ENCODE measurements at places on chromosomes 2 and 18.

DNA sequence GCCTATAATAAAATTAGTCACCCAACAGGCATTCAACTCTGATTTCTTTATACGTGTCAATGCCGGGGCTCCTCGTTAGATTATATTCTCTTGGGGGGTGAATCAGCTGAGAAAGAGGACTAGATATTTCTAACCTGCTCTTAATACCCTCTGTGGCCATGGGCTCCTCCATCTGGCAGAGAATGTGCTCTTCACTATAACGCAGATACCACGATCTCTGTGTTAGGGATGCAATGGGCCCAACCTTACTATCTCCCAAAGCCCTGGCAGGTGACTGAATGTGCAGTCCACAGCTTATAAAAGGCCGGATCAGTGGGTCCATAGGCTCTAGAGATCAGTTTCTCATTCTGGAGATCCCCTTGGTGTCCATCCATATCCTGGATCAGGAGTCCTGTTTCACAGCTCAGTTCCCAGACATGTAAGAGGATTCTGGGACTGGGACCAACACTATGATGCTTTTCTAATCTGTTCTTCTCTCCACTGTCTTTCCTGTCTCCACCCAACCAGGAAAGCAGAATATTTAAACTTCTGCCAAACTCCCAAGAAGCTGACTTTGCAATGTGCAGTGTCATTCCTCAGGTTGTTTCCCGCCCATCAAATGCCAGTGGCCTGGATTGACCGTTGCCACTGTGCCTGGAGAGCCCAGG is 71.4 kb upstream of the CELF4 start:
- no peak overlapping the region for H3K27ac ChIP-seq
- H3K4me3 ChIP-seq = no peak overlapping the region
- H3K27me3 ChIP-seq = no peaks in the 10 kb centered on the region
- DNase-seq = no peak
- no peaks in the 10 kb centered on the region for H3K4me1 ChIP-seq

- no peak overlapping the region for H3K27ac ChIP-seq
- no peaks in the 10 kb centered on the region for H3K4me1 ChIP-seq
- DNase-seq = no peak
- H3K36me3 ChIP-seq = no peaks in the 10 kb centered on the region
- no peaks in the 10 kb centered on the region for H3K27me3 ChIP-seq
Measured at GRCh38 chr2:82198809-82199492, 1894.4 kb upstream of the LRRTM1 start.

DNA sequence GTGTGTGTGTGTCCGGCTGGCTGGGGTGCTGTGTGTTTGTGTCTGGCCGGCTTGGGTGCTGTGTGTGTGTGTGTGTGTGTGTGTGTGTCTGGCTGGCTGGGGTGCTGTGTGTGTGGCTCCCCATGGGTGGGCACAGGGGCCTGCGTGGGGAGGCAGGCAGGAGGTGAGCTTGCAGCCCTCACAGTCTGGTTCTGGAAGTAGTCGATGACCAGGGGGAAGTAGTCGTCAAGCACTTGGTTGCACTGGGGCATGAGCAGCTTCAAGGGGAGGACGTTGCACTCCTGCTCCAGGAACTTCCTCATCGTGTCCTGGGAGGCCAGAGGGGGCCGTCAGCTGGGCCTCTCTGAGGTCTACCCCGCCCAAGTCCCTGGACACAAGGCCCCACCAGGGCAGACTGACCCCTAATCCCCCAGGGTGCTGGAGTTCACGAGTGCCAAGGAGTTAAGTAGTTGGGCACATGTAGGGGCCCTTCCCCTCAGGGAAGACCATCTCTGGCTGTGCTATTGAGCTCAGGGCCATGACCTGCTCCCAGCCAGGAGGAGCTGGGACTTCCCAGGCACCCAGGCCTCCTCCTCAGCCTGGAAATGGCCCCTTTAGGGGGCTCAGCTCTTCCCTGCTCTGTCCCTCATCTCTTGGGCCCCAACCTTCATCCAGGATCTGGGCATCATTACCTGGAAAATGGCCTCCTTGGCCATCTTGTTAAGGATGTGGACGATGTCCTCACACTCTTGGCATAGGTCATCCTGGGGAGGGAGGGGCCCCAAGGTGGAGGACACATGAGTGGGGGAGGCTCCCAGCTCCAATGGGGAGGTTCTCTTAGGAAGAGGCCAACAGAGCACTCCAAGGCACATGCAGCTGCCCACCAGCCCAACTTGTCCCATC is 1.3 kb downstream of the SFTPB start:
- H3K4me3 ChIP-seq = no peak overlapping the region
- H3K27me3 ChIP-seq = no peaks in the 10 kb centered on the region
- peaks cover 24% of the 10 kb centered on the region for H3K4me1 ChIP-seq
- no peak for DNase-seq
- no peaks in the 10 kb centered on the region for H3K36me3 ChIP-seq

- H3K4me3 ChIP-seq = no peak overlapping the region
- peaks cover 21% of the 10 kb centered on the region for H3K4me1 ChIP-seq
- peak; percentile 13 for DNase-seq
- H3K27me3 ChIP-seq = peaks cover 10% of the 10 kb centered on the region
- peaks cover 7% of the 10 kb centered on the region for H3K36me3 ChIP-seq
Measured at GRCh38 chr2:28469304-28469703, 26.6 kb upstream of the PLB1 start.

GRCh38 chr18:79901665-79902064 is 49.8 kb downstream of the SLC66A2 start:
- H3K27me3 ChIP-seq = peaks cover 5% of the 10 kb centered on the region
- H3K4me1 ChIP-seq = no peaks in the 10 kb centered on the region
- peaks cover 34% of the 10 kb centered on the region for H3K36me3 ChIP-seq
- DNase-seq = no peak
- no peak overlapping the region for H3K4me3 ChIP-seq
- H3K27ac ChIP-seq = no peak overlapping the region

DNA sequence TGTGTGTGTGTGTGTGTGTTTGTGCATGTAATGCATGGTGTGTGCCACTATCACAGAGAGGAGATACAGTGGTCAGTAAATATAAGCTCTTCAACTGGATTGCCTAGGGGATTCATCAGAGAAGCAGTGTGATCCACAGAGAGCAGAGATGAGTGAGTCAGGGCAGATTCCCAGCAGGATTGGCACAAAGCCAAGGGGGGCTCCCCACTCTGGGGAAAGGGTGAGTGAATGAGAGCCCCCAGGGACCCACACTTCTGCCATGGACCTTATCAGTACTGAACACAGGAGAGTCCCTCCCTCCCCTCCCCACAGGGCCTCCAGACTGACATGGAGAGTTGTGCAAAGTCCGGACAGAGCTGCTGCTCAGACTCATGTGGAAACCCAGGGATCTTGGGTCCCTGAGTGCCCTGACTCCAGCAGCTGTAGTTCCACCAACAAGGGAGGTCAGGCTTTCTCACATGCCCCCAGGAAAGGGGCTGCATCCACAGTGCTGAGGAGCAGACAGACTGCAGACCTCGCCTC is 748.8 kb downstream of the NR4A2 start:
- no peak overlapping the region for H3K4me3 ChIP-seq
- no peaks in the 10 kb centered on the region for H3K36me3 ChIP-seq
- no peaks in the 10 kb centered on the region for H3K27me3 ChIP-seq

DNA sequence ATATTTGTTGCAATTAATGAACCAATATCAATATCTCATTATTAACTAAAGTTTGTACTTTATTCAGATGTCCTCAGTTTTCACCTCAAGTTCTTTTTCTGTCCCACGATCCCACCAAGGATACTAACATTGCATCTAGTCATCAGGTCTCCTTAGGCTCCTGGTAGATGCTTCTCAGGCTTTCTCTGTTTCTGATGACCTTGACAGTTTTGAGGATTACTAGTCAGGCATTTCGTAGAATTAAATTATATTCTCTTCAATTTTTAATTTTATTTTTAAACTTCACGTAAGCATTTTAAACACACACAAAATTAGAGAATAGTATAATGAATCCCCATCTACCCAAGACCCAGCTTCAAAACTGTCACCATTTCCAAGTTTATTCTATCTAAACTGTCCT is 5.6 kb upstream of the ACYP2 start:
- H3K4me3 ChIP-seq = no peak overlapping the region
- no peak for DNase-seq
- H3K27me3 ChIP-seq = 0 out of 2 replicates have a peak, but pooled peaks cover 2% of the 10 kb centered on the region
- H3K27ac ChIP-seq = no peak overlapping the region
- H3K36me3 ChIP-seq = no peaks in the 10 kb centered on the region

GRCh38 chr2:226875438-226876225 is 39.8 kb downstream of the RHBDD1 start:
- peaks cover 38% of the 10 kb centered on the region for H3K4me1 ChIP-seq
- no peaks in the 10 kb centered on the region for H3K27me3 ChIP-seq
- DNase-seq = no peak
- H3K27ac ChIP-seq = no peak overlapping the region
- peaks cover 52% of the 10 kb centered on the region for H3K36me3 ChIP-seq

- no peak overlapping the region for H3K27ac ChIP-seq
- H3K4me3 ChIP-seq = no peak overlapping the region
- H3K4me1 ChIP-seq = no peaks in the 10 kb centered on the region
- no peaks in the 10 kb centered on the region for H3K36me3 ChIP-seq
- DNase-seq = no peak
- H3K27me3 ChIP-seq = peaks cover 11% of the 10 kb centered on the region
Measured at GRCh38 chr18:10834128-10834815, 308.4 kb downstream of the NAPG start.

DNA sequence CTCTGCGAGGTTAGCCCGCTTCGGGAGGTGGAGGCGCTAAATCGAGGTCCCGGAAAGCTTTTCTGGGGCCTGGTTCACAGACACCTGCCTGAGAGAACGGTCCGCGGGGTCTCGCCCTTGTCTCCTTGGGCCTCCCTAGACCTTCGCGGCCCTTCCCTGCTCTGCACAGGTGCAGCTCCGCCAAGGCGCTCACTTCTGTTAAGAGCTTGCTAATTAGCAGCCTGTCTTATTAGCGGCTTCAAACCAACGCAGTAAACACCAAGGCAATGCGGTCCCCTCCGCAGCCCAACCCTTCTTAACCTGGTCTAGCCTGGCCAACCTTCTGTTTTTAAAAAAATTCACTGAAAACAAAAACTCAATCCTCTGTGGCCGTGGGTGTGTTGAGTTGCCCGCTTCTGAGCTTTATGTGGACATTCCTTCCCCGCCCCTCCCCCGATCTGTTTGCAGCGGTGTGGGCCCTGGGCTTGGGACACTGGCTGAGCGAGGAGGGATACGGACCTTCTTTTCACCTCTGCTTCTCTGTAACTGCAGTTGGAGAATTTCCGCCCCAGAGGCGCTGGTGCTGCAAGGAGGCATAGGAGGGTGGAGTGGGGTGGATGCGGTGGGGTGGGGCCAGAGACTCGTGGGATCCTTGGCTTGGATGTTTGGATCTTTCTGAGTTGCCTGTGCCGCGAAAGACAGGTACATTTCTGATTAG is 3.4 kb upstream of the HOXD4 start:
- no peak for DNase-seq
- peaks cover 70% of the 10 kb centered on the region for H3K27me3 ChIP-seq

All from HFFc6 (cell line).